Activated CD4-positive, CD25-positive, alpha-beta regulatory T cell treated with anti-CD3 and anti-CD28 coated beads, Interleukin-2, amount 50 U/mL, for 24 hours (primary cell): ENCODE measurements at places on chromosomes 6 and 20.

DNA sequence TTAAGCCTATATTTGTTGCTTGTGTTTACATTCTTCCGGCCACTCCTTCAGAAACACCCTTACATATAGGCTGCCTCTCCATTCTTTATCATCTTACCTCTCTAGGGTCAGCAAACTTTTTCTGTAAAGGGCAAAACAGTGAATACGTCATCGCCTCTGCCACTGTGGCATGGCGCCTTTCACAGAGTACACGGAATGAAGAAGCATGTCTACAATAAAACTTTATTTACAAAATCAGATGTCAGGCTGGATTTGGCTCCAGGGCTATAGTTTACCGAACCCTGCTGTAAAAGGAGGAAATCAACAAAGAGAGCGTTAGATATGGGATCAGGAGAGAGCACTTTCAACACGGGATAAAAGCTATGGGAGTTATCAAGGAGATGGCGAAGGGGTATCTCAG, 9.3 kb upstream of the NCR2 start:
- ATAC-seq = no peak

GRCh38 chr6:33960345-33961313, 156.8 kb upstream of the MLN start:
- no peak for ATAC-seq

DNA sequence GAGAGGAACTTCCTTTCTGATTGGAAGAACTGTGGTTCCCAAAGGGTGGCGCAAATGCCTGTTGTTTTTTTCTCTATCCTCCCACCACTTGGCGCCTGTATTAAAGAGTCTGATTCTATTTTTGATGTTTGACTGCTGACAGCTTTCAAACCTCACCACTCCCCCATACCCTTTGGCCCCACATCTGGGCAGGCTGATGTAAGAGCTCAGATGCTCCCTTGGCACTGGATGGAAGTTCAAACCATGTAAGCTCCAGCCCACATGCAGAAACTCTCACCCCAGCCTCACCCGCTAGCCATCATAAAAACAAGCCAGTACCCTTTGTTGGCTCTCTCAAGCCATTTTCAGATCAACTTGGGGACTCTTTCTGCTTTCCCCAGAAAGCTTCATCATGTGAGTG, 20.0 kb upstream of the TMEM14A start:
- ATAC-seq = no peak

DNA sequence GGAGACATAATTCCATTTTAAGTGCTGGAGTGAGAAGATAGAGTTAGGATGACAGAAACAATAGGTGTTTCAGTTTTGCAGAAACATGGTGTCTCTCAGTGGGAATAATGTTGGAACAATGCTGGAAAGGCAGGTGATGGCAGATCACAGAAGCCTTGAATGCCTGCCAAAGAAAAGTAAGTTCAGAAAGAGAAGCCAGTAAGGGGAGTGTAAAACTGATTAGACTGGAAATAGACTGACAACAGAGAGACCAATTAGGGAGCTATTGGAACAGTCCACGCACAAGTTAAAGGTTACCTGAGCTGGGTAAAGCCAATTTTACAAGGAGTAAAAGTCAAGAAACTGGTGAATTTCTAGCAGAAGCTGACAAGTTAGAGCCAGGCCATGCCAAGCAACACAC, 142.9 kb downstream of the TFAP2A start:
- ATAC-seq = no peak

DNA sequence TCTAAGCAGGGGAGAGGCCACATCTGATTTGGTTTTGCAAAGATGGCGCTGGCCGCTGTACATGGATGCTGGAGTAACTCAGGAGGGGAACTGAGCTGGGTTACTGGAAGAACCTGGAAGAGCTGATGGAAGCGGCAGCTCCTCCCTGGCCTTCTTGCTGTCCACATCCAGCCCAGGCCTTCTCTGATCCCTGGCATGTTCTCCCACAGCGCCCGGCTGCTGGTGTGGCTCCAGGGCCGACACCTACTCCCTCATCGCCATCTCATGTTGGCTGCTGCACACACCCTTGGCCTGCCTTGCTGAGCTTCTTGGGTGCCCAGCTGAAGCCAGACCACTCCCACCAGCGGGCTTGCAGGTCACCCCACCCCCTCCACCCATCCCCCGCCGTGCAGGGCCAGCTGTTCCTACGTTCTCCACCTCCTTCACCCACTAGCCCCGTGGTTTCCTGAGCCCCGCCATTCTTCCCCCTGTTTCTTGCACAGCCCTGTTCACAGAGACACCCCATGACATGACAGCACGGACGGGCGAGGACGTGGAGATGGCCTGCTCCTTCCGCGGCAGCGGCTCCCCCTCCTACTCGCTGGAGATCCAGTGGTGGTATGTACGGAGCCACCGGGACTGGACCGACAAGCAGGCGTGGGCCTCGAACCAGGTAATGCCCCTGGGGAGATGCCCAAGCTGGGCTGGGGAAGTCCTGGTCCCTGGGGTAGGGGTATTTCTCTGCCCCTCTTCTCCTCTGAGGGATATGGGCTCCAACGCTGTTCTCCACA, 28.4 kb downstream of the VSTM2L start:
- ATAC-seq = no peak
